ENCODE measurements at places on chromosomes 5 and 9.
A peak's percentile ranks its signal among the peaks of the same experiment; 100 is the strongest.

DNA sequence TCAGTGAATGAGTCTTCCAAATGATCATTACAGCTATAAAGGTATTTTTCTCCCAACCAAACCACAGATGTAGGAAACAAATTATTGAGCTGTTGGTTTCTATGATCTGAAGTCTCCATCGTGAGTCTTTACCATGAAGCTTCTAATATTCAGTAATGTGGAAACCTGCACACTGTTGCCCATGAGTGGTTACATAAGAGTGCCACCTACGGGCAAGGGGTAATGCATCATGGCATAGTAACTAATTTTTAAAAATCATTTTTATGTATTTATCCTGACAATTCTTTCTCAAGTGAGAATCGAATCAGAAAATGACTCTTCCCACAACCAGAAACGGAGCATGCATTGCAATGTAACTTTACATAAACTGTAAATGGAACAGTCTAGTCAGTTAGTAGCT, 282.5 kb upstream of the SMARCA2 start:
- DNase-seq: peak; percentile 12

GRCh38 chr5:19240170-19240569, 747.8 kb downstream of the CDH18 start:
- no peak for DNase-seq

DNA sequence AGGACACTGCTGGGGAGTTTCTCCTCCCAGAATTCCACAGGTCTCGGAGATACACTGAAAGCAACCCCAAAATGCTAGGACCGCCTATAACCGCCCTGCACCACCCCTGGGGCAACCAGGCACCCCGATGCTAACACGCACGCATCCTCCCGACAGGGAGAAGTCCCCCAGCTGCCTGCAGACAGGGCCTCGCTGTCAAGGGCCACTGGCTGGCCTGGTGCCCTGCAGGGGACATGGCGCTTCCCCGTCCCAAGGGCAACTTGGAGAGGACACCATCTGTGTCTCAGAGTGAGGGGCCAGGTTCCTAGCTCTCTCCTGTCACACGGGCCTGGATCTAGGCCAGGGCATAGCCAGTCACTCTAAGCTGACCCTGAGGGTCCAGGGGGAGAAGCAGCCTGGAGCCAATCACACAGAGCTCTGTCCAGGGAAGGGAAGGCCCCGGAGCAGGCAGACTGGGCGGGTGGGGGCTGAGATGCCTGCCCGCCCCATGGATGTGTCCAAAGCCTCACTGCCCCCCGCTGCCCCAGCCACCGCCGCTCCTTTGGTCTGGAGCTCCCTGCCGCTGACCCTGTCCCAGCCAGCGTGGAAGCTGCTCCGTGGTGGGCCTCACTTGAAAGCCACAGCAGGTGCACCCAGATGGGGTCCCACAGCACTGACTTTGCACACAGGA, 9.7 kb downstream of the NOTCH1 start:
- no peak for DNase-seq

- peak; percentile 48 for DNase-seq
These were observed 4.0 kb downstream of the CSF1R start for GRCh38 chr5:150082374-150082773.

GRCh38 chr5:7638456-7638855, 212.5 kb downstream of the CFAP90 start:
- no peak for DNase-seq

DNA sequence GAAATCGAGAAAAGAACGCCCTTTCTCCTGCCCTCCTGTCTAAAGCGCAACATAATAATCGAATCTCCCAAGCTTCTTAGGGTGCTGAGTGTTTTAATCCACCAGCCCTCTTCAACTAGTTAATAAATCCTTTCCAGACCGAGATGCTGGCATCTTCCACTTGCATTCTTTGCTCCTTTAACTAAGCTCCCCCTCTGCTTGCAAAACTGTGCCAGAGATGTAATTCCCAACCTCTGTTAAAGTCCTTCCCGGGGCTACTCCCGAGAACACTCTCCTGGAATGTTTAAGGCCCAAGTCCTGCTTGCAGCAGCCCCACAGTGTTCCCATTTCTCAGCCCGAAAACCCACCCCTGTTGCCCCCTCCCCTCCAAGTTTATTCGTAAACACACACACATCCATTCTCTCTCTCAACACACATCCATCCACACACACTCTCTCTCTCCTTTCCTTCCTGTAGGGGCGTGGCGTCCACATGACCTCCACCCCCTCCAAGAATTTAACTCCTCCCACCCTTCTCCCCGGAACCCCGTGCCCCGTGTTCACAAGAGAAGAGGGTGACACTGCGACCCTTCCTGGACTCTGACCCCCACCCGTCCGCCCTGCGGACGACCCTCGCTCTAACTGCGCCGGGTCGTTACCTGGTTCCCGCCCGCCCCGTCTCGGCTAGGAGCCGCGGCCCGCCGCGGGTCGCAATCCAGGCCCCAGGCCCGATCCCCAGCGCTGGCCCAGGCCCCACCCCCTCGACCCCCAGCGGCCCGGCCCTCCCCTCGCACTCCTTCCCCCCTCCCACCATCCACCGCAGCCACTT, 7.0 kb upstream of the MGAT1 start:
- DNase-seq: peak; percentile 92
